Esophagus muscularis mucosa (tissue), 4 donors: ENCODE measurements at places on chromosomes 13 and 19. TPM values are rescaled to one million over a fixed set of nuclear protein-coding genes. Genes with fewer than 3 reads are reported as not detected.

- no peak for DNase-seq
These were observed 22.6 kb downstream of the CEBPA start for GRCh38 chr19:33279430-33280350.

GRCh38 chr19:8135946-8136618 is 13.3 kb downstream of the FBN3 start:
- no peak for DNase-seq

DNA sequence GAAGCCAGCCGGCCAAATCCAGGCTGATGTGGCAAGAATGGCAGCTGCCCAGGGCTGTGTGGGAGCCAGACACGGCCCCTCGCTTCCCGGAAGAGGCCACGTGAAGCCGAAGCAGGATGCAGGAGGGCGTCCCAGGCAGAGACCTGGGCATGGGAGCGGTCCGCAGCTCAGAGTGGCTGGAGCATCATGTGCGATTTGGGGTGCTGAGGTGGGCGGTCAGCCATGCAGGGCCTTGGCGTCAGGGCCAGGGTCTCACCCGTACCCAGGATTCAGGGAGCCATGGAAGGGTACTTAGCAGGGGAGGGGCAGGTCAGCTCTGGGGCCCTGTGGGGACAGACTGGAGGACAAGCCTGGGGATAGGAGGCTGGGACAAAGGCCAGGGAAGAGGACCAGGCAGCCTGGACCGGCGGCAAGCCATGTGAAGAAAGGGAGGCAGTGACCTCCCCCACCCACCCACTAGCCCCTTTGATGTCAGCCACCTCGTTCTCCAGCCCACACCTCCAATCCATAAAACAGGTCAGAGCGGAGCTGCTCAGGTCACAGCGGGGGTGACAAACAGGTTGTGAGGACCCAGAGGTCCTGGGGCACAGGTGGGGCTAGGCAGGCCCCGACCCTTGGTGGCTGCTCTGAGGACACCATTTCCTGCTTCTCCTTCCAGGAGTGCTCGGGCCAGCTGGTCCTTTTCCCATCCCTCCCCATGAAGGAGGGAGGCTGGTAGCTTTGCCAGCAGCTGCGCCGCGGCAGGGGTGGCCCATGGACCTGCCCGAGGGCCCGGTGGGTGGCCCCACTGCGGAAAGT is 2.3 kb downstream of the KASH5 start:
- no peak for DNase-seq

The CD22 gene
- 2.3 TPM for total RNA-seq

The CASP14 gene
- not detected for total RNA-seq

The DHPS gene
- 78.3 TPM for total RNA-seq
